ENCODE measurements at places on chromosomes 16 and 17.

DNA sequence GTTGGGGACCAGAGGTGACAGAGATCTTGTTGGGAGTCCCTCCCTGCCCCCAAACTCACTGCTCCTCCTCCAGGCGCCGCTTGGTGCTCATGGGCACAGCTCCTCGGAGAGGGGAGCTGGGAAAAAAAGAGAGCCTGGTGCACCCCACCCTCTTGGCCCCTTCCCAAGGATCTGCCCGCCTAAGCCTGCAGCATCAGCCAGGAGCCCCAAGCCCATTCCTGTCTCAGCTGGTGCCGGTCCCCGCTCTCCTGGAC, 400 bp downstream of the HCFC1R1 start:
- no peak for DNase-seq
- no peaks in the 10 kb centered on the region for H3K27me3 ChIP-seq
- peaks cover 22% of the 10 kb centered on the region for H3K4me1 ChIP-seq
- peaks cover 33% of the 10 kb centered on the region for H3K36me3 ChIP-seq
- H3K27ac ChIP-seq = peak overlapping the region; percentile 100
- H3K4me3 ChIP-seq = peak overlapping the region; percentile 75

GRCh38 chr17:35773679-35774425, 13.2 kb downstream of the C17orf50 start:
- no peak for DNase-seq
- H3K27me3 ChIP-seq = no peaks in the 10 kb centered on the region
- peaks cover 12% of the 10 kb centered on the region for H3K4me1 ChIP-seq
- no peaks in the 10 kb centered on the region for H3K36me3 ChIP-seq
- H3K4me3 ChIP-seq = no peak overlapping the region

DNA sequence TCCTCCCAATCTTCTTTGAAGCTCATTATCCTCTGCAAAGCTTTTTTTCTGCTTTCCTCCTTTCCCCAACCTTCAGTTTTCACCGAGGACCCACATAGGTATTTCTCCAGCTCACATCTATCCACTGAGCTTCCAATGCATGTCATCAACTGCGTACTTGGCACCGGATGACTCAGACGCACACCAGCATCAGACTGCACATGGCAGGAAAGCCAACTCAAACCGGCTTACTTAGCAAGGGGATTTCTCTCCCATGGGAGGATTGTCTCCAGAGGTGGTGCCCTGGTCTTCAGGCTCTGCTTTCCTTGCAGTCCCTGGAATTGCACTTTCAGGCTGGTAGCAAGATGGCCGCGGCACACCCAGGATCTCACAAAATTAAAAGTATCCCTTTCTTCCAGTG, 1.7 kb upstream of the AKTIP start:
- no peaks in the 10 kb centered on the region for H3K36me3 ChIP-seq
- H3K27ac ChIP-seq = no peak overlapping the region
- DNase-seq = peak; percentile 77
- no peaks in the 10 kb centered on the region for H3K27me3 ChIP-seq
- peaks cover 16% of the 10 kb centered on the region for H3K4me1 ChIP-seq

- no peaks in the 10 kb centered on the region for H3K27me3 ChIP-seq
- H3K27ac ChIP-seq = no peak overlapping the region
- no peaks in the 10 kb centered on the region for H3K36me3 ChIP-seq
- no peak overlapping the region for H3K4me3 ChIP-seq
- DNase-seq = no peak
Observed at GRCh38 chr17:73132085-73132492, 32.7 kb upstream of the SSTR2 start.

DNA sequence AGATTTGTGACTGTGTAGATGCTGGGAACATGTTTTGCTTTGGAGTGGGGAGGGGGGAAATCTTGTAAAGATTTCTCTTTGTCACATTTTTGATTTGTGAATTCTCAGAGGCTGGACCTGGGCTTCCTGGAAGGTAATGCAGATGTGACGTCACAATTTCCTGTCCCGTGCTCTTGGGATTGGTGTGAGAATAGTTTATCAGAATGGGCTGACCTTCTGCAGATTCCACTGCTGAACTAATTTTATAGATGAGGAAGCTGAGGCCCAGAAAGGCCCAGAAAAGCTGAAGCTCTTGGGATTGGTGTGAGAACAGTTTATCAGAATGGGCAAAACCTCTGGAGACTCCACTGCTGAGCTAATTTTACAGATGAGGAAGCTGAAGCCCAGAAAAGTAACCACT, 34.0 kb downstream of the HS3ST3B1 start:
- H3K27me3 ChIP-seq = no peaks in the 10 kb centered on the region
- no peak overlapping the region for H3K27ac ChIP-seq
- DNase-seq = no peak
- peaks cover 3% of the 10 kb centered on the region for H3K4me1 ChIP-seq
- no peak overlapping the region for H3K4me3 ChIP-seq

GRCh38 chr16:64206862-64207261, 915.0 kb downstream of the CDH11 start:
- H3K27ac ChIP-seq = no peak overlapping the region
- H3K36me3 ChIP-seq = no peaks in the 10 kb centered on the region
- H3K4me1 ChIP-seq = no peaks in the 10 kb centered on the region
- no peak for DNase-seq
- H3K4me3 ChIP-seq = no peak overlapping the region

GRCh38 chr16:12455287-12455798, 348.3 kb downstream of the CPPED1 start:
- no peaks in the 10 kb centered on the region for H3K27me3 ChIP-seq
- no peak overlapping the region for H3K4me3 ChIP-seq
- no peak overlapping the region for H3K27ac ChIP-seq

DNA sequence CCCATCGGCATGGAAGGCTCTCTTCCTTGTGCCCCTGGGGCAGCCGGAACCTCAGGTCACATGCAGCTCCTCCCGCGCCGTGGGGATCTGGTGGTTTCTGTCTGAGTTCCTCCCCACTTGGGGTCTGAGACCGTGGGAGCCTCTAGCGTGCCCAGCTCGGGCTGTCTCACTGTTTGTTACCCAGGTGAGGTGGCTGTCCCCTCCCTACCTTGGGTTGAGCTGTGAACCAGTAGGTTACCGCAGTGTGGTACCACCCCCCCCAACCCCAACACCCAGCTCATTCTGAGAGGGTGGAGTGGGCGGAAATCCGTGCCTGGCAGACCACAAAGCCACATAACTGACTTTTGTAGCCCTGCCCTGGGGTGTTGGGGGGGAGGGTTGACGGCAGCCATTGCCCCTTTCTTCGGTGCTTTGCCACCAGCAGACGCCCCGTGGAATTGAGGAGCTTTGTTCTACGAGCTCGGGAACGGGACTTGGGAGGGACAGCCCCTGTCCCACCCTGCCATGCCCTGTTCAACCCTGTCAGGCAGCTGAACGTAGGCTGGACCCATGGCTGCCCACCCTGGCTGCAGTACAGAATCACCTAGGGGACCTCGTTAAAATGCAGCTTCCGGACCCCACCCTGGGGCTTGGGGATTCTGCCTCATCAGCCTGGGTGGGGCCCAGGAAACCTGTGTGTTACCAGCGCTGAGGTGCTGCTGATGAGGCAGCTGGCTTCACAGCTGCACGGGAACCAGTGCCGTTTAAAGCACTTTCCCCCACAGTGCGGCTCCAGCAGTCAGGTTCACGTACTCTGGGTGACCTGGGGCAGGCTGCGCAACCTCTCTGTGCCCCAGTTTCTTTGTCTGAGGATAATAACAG, 18.5 kb downstream of the RAP1GAP2 start:
- no peaks in the 10 kb centered on the region for H3K36me3 ChIP-seq
- no peaks in the 10 kb centered on the region for H3K4me1 ChIP-seq
- no peak overlapping the region for H3K27ac ChIP-seq
- no peaks in the 10 kb centered on the region for H3K27me3 ChIP-seq
- DNase-seq = no peak

DNA sequence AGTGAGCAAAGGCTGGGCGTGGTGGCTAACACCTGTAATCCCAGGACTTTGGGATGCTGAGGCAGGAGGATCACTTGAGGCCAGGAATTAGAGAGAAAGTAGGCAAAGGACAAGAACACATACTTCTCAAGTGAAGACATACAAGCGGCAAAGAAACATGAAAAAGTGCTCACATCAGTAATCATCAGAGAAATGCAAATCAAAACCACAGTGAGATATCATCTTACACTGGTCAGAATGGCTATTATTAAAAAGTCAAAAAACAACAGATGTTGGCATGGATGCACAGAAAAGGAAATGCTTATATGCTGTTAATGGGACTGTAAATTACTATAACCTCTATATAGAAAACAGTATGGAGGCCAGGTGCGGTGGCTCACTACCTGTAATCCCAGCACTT, 12.2 kb upstream of the SLX4 start:
- H3K36me3 ChIP-seq = no peaks in the 10 kb centered on the region
- no peak for DNase-seq
- no peak overlapping the region for H3K4me3 ChIP-seq
- H3K4me1 ChIP-seq = no peaks in the 10 kb centered on the region

GRCh38 chr17:62381561-62381960, 1.2 kb downstream of the EFCAB3 start:
- no peaks in the 10 kb centered on the region for H3K27me3 ChIP-seq
- no peaks in the 10 kb centered on the region for H3K4me1 ChIP-seq
- peak overlapping the region; percentile 50 for H3K4me3 ChIP-seq
- no peak for DNase-seq
- H3K27ac ChIP-seq = no peak overlapping the region

GRCh38 chr16:57245472-57246113, 534 bp downstream of the ARL2BP start:
- H3K27ac ChIP-seq = peak overlapping the region; percentile 39
- no peaks in the 10 kb centered on the region for H3K4me1 ChIP-seq
- peaks cover 7% of the 10 kb centered on the region for H3K36me3 ChIP-seq
- H3K4me3 ChIP-seq = peak overlapping the region; percentile 64

GRCh38 chr17:51947160-51947735, 211.3 kb downstream of the CA10 start:
- no peak overlapping the region for H3K4me3 ChIP-seq
- no peak for DNase-seq
- H3K36me3 ChIP-seq = no peaks in the 10 kb centered on the region
- no peak overlapping the region for H3K27ac ChIP-seq

GRCh38 chr17:66778531-66779236, 56.2 kb upstream of the CACNG5 start:
- no peaks in the 10 kb centered on the region for H3K27me3 ChIP-seq
- DNase-seq = no peak
- H3K4me3 ChIP-seq = no peak overlapping the region

DNA sequence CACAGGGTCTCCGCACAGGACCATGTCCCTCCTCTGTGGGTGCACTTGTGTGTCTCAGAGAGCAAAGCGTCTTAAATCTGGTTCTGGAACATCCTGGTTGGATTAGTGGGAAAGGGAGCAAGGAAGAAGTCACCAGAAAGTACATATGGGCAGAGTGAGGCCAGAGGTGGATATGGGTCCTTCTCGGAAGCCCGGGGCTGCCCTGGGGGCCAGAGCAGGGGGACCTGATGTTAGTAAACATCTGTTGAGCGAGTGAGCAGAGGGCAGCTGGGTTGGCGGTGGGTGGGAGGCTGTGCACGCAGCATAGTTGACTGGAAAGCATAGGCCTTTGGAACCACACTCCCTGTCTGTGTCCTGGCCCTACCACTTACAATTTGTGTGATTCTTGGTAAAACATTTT, 22.7 kb downstream of the UNC13D start:
- no peak overlapping the region for H3K27ac ChIP-seq
- peaks cover 85% of the 10 kb centered on the region for H3K36me3 ChIP-seq
- DNase-seq = no peak
- H3K27me3 ChIP-seq = no peaks in the 10 kb centered on the region

DNA sequence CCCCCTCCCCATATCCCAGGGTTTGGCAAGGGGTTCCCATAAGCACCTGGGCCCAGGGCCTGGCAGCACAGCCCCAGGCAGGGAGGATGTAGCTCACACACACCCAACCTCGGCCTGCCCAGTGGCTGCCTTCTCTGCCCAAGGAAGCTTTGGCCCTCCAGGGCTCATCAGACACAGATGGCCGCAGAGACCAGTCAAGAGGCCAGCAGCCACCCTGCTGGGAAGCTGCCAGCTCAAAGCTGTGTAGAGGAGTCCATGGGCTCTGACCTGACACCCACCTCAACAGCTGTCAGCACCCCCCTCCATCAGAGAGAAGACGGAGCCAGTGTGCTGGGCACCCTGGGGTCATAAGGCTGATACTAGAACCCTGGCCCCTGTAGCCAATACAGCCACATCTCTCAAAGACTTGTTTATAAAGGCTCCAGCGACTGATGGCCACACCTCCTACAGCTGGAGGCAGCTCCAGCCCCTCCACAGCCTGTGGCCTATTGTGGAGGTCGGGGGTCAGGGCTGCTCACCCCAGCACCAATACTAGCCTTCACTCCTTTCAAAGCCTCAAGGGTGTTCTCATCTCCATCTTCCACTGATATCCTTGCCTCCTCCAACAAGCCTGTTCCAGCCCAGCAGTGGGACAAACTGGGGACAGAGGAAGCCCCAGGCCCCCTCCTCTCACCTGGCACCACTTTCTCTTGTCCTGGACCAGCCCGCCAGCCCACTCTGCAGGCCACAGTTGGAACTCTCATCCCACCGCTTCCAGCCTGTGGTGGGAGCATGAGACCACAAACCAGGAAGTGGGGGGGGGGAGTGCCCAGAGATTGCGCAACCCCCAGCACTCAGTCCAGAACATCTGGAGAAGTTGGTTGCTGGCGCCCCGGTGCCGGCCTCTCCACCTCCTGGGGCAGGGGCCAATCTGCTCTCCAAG, 2.2 kb upstream of the MPG start:
- no peaks in the 10 kb centered on the region for H3K27me3 ChIP-seq
- H3K27ac ChIP-seq = peak overlapping the region; percentile 3
- H3K36me3 ChIP-seq = peaks cover 15% of the 10 kb centered on the region
- DNase-seq = no peak
- no peak overlapping the region for H3K4me3 ChIP-seq

- H3K27ac ChIP-seq = no peak overlapping the region
- H3K27me3 ChIP-seq = no peaks in the 10 kb centered on the region
- DNase-seq = no peak
- H3K4me1 ChIP-seq = peaks cover 4% of the 10 kb centered on the region
- H3K36me3 ChIP-seq = no peaks in the 10 kb centered on the region
Observed at GRCh38 chr16:29674188-29674587, 4.8 kb upstream of the QPRT start.

- no peak for DNase-seq
- H3K27ac ChIP-seq = no peak overlapping the region
- no peaks in the 10 kb centered on the region for H3K4me1 ChIP-seq
- no peak overlapping the region for H3K4me3 ChIP-seq
- peaks cover 41% of the 10 kb centered on the region for H3K36me3 ChIP-seq
Observed at GRCh38 chr17:63753215-63753614, 11.6 kb upstream of the STRADA start.

DNA sequence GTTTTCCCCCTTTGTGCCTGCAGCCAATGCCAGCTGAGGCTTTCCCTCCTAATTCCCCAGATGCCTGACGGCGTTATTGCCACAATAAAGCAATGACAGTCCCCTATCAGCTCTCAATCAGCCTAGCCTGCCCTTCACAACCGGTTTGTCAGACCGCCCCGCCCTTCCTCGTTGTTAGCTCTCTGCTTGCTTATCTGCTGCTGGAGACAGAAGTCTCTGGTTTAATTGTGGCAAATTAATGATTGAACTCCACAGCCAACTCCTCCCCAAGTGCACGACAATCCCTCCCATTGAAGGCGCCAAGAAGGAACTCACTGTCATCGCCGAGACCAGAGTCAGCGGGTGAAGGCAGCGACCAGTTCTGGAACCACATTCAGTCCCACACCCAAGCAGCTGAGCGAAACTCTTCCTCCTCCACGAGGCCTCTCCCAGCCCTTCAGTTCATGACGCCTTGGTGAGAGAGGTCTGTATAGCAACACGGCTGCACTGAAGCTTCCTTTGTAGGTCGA, 474.4 kb downstream of the SLC39A11 start:
- H3K4me1 ChIP-seq = peaks cover 9% of the 10 kb centered on the region
- no peak overlapping the region for H3K27ac ChIP-seq
- no peak overlapping the region for H3K4me3 ChIP-seq
- DNase-seq = peak; percentile 87

Measured in trophoblast cell (in vitro differentiated cells and primary cell).